ENCODE measurements at places on chromosomes 7 and 10. TPM values are rescaled to one million over a fixed set of nuclear protein-coding genes. Genes with fewer than 3 reads are reported as not detected.

Gene SSC4D
- 0.47 TPM for total RNA-seq

GRCh38 chr10:90849956-90850749, 7.7 kb downstream of the HTR7 start:
- no peak for DNase-seq
- peaks cover 20% of the 10 kb centered on the region for H3K27me3 ChIP-seq
- peaks cover 3% of the 10 kb centered on the region for H3K4me1 ChIP-seq

Gene ENKUR
- not detected for total RNA-seq

Gene CHST12
- 49.0 TPM for total RNA-seq

DNA sequence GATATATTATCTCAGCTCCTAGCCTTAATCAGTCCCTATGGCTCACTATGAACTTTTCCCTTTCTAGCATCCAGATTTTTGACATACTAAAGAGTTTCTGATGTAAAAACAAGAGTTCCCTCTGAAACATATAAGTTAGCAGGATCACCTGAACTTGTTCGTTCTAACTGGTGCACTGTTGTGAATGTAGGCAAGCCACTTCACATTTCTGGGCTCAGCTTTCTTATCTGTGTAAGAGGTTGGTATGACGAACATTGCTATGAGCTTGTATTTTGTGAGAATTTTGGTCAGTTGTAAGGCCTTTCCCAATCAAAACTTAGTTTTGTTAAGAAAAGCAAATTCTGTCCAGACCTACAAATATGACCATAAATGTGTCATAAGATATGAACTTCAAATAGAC, 46.1 kb downstream of the MAGI2 start:
- DNase-seq = no peak
- no peaks in the 10 kb centered on the region for H3K27me3 ChIP-seq
- H3K4me1 ChIP-seq = no peaks in the 10 kb centered on the region
- no peak overlapping the region for H3K27ac ChIP-seq

DNA sequence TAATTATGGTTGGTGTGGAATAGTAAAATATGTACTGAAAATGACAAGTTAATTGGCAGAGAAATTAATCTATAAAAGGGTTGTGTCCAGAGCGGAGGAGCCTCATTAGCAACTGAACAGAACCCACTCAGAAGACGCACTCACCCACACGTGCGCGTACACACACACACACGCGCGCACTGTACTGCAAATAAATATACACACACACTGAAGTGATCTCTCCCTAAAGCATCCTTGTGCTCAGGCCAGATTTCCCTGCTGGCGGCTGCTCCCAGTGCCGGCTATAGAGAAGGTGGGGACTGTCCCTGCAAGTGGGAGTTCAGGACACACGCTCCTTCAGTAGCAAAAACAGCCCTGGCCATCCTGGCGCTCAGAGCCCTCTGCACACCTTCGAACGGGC, 85.2 kb downstream of the CHST15 start:
- H3K36me3 ChIP-seq = no peaks in the 10 kb centered on the region
- no peak for DNase-seq
- no peaks in the 10 kb centered on the region for H3K27me3 ChIP-seq
- H3K4me3 ChIP-seq = no peak overlapping the region
- H3K4me1 ChIP-seq = no peaks in the 10 kb centered on the region

GRCh38 chr7:151923097-151923876, 33.0 kb upstream of the GALNTL5 start:
- H3K4me3 ChIP-seq = no peak overlapping the region
- H3K27ac ChIP-seq = no peak overlapping the region
- H3K4me1 ChIP-seq = peaks cover 7% of the 10 kb centered on the region
- H3K27me3 ChIP-seq = peaks cover 11% of the 10 kb centered on the region
- no peak for DNase-seq

DNA sequence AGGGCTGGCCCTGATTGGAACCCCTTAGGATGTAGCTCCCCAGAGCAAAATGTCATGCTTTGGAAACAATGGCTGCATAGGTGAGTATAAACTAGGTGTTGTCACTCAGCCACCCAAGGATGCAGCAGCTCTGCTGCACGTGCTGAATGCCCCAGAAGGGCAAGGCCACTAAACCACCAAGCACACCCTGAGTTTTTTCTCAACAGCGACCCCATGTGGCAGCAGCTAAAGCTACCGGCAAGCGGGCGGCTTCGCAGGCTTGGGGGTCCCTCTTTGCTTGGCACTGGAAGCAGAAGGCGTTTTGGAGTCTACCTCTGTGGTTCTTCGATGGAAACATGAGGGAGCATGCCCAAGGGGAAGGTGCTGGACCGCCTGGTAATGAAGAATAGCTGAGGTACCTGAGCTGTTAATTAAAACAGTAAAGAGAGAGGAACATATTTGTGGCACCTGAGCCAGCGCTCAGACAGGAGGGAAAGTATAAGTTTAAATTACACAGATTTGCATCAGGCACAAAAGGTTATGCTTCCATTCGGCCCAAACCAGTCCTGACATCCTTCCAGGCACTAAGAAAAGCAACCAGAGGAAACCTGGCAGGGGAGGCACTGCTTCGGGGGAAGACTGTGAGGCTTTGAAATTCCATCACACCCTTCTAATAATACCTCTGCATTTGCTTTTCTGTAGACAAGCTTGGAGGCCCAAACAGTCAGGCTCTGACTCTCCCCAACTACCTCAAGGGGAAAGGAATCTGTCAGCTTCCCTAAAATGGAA, 152.1 kb downstream of the GFRA1 start:
- H3K27ac ChIP-seq = no peak overlapping the region
- H3K4me3 ChIP-seq = no peak overlapping the region
- no peaks in the 10 kb centered on the region for H3K27me3 ChIP-seq
- DNase-seq = no peak
- H3K36me3 ChIP-seq = no peaks in the 10 kb centered on the region
- H3K4me1 ChIP-seq = no peaks in the 10 kb centered on the region

DNA sequence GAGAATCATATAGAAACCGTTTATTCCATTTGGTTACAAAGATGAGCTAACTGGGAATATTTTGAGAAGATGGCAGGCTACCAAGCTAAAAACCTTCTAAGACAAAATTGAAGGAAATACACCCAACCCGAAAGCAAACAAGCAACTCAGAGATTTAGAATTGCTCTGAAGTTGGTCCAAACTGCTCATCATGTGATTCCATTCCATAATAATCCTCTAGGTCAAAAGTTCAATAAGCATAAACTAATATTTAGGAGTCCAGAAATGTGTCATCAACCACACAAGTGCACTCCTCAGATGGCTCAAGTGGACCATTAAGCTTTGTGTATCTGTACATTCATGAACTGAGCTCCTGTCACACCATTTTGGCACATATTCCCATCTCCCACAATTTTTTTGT, 28.7 kb downstream of the DGKI start:
- H3K4me1 ChIP-seq = no peaks in the 10 kb centered on the region
- no peak overlapping the region for H3K4me3 ChIP-seq
- no peaks in the 10 kb centered on the region for H3K36me3 ChIP-seq
- H3K27me3 ChIP-seq = peaks cover 5% of the 10 kb centered on the region
- DNase-seq = no peak

Gene ADD3
- total RNA-seq = 200 TPM

GRCh38 chr10:91034494-91035159, 113.7 kb upstream of the ANKRD1 start:
- H3K4me1 ChIP-seq = peaks cover 34% of the 10 kb centered on the region
- peak overlapping the region; percentile 19 for H3K4me3 ChIP-seq
- peaks cover 4% of the 10 kb centered on the region for H3K36me3 ChIP-seq
- H3K27me3 ChIP-seq = peaks cover 3% of the 10 kb centered on the region
- no peak for DNase-seq

- no peak overlapping the region for H3K4me3 ChIP-seq
- DNase-seq = no peak
- H3K27me3 ChIP-seq = no peaks in the 10 kb centered on the region
- H3K4me1 ChIP-seq = no peaks in the 10 kb centered on the region
Measured at GRCh38 chr7:94701555-94701973, 45.6 kb upstream of the SGCE start.

GRCh38 chr10:71694567-71694968, 25.0 kb downstream of the C10orf105 start:
- peak; percentile 76 for DNase-seq
- H3K4me1 ChIP-seq = peaks cover 61% of the 10 kb centered on the region
- no peaks in the 10 kb centered on the region for H3K36me3 ChIP-seq

GRCh38 chr7:159000859-159001435, 143.7 kb downstream of the VIPR2 start:
- H3K4me1 ChIP-seq = no peaks in the 10 kb centered on the region
- H3K27ac ChIP-seq = no peak overlapping the region
- no peaks in the 10 kb centered on the region for H3K36me3 ChIP-seq

DNA sequence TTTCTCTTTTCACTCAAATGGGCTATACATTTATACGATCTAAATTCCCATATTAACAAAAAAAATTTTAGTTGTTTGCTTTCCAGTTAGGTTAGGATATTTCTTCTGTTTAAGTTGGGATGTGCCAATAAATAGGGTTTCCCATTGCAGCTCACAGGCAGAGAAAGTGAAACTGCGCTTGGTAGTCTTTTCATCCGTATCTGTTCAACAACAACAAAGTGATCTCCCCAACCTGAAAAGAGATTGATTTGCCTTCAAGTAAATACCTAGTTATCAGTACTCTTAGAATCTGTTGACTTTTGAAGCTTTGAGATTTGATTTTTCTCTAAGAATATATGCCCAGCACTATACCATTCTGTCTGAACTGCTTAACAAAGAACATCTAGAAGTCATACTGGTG, 143.4 kb downstream of the DYNC1I1 start:
- peaks cover 13% of the 10 kb centered on the region for H3K27me3 ChIP-seq
- H3K4me3 ChIP-seq = no peak overlapping the region
- no peak overlapping the region for H3K27ac ChIP-seq
- no peaks in the 10 kb centered on the region for H3K36me3 ChIP-seq

Gene ATG9B
- total RNA-seq = 6.8 TPM

Gene CTTNBP2
- not detected for total RNA-seq

GRCh38 chr7:106108991-106109390, 3.1 kb downstream of the SYPL1 start:
- no peak for DNase-seq
- peak overlapping the region; percentile 20 for H3K4me3 ChIP-seq
- H3K36me3 ChIP-seq = peaks cover 35% of the 10 kb centered on the region
- no peak overlapping the region for H3K27ac ChIP-seq
- H3K27me3 ChIP-seq = no peaks in the 10 kb centered on the region

Gene PRSS2
- total RNA-seq = not detected

GRCh38 chr7:74561898-74562613, 95.5 kb upstream of the GTF2I start:
- H3K4me3 ChIP-seq = no peak overlapping the region
- no peak for DNase-seq
- H3K27ac ChIP-seq = no peak overlapping the region
- H3K4me1 ChIP-seq = no peaks in the 10 kb centered on the region

Gene ARMC10
- total RNA-seq = 35.7 TPM

- peaks cover 13% of the 10 kb centered on the region for H3K4me1 ChIP-seq
- no peaks in the 10 kb centered on the region for H3K36me3 ChIP-seq
- no peak for DNase-seq
- no peak overlapping the region for H3K27ac ChIP-seq
- no peaks in the 10 kb centered on the region for H3K27me3 ChIP-seq
Measured at GRCh38 chr7:33195264-33195663, 65.9 kb downstream of the BBS9 start.

Gene MKX
- not detected for total RNA-seq

DNA sequence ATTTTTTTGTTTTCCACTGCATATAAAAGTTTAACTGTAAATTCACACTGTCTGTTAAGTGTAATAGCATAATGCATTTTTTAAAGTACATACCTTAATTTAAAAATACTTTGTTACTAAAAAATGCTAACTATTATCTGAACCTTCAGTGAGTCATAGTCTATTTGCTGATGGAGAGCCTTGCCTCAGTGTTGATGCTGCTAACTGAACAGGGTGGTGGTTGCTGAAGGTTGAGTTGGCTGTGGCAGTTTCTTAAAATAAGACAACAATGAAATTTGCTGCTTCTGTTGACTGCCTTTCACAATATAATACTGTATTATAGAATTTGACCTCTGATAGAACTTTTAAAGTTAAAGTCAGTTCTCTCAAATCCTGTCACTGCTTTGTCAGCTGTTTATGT, 72.3 kb upstream of the GATAD1 start:
- no peaks in the 10 kb centered on the region for H3K4me1 ChIP-seq
- H3K36me3 ChIP-seq = peaks cover 31% of the 10 kb centered on the region
- no peak overlapping the region for H3K27ac ChIP-seq
- no peak overlapping the region for H3K4me3 ChIP-seq
- no peaks in the 10 kb centered on the region for H3K27me3 ChIP-seq
- DNase-seq = no peak

Gene TMEM273
- total RNA-seq = 24.4 TPM

Gene SPDYE8
- not detected for total RNA-seq

Gene SUGCT
- total RNA-seq = not detected

- no peak overlapping the region for H3K27ac ChIP-seq
- H3K4me1 ChIP-seq = peaks cover 7% of the 10 kb centered on the region
- no peaks in the 10 kb centered on the region for H3K36me3 ChIP-seq
- H3K4me3 ChIP-seq = no peak overlapping the region
Measured at GRCh38 chr7:75842836-75843446, 29.3 kb upstream of the CCL24 start.

GRCh38 chr7:114554781-114555537, 140.3 kb downstream of the FOXP2 start:
- no peak overlapping the region for H3K4me3 ChIP-seq
- DNase-seq = no peak
- H3K4me1 ChIP-seq = no peaks in the 10 kb centered on the region
- no peak overlapping the region for H3K27ac ChIP-seq
- H3K27me3 ChIP-seq = no peaks in the 10 kb centered on the region

Gene ENTPD1
- 14.9 TPM for total RNA-seq

DNA sequence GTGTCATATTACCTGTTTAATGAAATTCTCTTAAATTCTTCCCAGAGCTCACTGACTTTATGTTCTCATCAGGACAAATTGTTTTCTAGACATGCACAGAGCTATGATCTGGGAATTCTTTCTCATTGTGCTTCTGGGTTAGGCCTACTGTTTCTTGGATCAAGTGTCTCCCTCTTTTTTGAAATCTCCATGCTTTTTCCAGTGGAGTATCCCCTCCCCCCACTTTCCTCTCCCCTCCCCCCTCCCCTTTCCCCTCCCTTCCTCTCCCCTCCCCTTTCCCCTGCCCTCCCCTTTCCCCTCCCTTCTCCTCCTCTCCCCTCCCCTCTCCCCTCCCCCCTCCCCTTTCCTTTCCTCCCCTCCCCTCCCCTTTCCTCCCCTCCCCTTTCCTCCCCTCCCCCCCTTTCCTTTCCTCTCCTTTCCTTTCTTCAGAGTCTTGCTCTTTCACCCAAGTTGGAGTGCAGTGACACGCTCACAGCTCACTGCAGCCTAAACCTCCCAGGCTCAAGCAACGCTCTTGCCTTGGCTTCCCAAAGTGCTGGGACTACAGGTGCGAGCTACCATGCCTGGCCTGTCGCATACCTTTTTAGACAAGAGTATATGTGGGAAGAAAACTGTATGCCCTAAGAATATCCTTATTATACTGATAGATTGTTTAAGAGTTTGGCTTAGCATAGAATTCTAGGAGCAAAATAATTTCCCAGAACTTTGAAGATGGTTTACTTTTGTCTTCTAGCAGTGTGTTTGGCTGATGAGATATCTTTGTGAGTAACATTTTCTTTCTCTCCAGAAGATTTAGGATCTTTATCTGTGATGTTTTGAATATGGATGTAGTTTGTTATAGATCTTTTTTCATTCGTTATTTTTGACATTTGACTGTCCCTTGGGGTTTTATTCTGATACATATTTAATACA, 2.5 kb downstream of the DYNC2I1 start:
- peaks cover 51% of the 10 kb centered on the region for H3K4me1 ChIP-seq
- no peak overlapping the region for H3K4me3 ChIP-seq
- peak overlapping the region; percentile 81 for H3K27ac ChIP-seq
- no peaks in the 10 kb centered on the region for H3K27me3 ChIP-seq
- H3K36me3 ChIP-seq = peaks cover 15% of the 10 kb centered on the region

Gene PARG
- total RNA-seq = 29.7 TPM
